Astrocyte of the spinal cord (primary cell): ENCODE measurements at places on chromosomes 1 and 21.
A peak's percentile ranks its signal among the peaks of the same experiment; 100 is the strongest.

DNA sequence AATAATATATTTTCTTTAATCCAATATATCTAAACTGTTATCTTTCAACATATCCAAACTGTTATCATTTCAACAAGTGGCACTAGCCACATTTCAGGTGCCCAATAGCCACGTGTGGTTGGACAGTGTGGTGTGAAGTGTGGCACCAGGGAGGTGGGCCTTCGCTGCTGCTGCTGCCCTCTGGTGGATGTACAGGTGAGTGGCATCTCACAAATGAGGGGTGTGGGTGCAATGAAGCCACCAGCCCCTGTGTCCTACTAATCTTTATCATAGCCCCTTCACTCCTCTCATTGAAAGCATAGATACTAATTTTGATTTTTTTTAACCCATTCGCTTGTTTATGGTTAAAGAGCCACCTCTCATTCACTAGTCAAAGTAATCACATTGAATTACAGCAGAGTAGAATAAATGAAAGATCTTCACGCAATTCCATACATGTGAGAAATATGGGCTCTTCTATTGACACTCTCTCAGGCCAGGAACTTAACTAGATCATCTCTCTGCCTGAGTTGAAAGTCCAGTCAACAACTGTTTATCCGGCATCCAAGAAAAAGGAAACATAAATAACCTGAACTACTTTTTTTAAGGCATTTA is 499.2 kb downstream of the OMA1 start:
- no peak for DNase-seq

GRCh38 chr1:114015075-114015474 is 35.8 kb downstream of the OLFML3 start:
- peak; percentile 41 for DNase-seq

DNA sequence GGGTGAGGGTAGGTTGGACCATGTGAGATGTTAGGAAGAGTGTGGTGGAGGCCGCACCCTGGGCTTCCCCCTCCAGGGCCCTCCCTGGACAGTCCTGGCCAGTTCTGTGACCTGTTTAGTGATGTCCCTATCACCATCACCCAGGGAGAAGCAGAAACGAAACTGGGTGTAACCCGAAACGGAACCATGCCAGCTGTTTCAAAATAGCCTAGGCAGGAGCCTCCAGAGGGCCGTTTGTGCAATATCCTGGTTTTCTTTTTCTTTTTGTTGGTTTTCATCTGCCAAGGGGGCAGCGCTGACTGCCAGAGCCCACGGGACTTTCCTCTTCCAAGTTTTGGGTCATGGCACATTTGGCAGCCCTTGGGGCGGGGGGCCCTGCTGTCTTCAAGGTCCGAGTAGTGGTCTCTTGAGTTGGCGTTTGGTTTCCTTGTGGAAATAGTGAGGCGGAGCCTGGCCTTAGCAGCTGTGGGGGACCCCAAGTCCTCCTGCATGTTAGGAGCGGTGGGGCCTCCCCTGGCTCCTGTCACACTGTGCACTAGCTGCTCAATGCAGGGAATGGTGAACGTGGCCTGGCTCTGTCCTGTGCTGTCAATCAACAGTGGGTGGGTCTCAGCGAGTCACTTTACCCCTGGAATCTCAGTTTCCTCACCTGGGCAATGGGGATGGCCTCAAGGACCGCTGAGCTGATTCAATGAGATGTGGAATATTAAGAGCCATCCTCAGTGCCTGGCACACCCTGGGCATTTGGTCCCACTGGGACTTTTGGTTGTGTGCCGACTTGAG is 90.7 kb downstream of the ARHGEF10L start:
- no peak for DNase-seq

GRCh38 chr1:6465461-6466005 is 440 bp downstream of the TNFRSF25 start:
- no peak for DNase-seq

DNA sequence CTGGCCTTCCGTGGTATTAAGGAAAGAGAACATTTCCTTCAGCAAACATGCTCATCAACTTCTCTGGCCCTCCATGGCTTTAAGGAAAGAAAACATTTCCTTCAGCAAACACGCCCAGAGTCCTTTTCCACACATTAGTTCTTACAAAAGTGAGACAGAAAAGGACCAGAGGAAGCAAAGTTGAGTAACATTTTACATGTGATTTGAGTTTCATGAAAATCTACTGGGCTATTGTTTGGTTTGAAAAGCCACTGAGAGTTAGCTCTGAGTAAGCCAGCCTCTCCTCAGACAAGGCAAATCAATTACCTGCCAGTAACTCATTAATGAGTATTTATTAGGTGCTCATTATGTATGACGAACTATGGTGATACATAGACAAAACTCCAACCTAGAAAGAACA is 78.0 kb downstream of the NID1 start:
- no peak for DNase-seq

GRCh38 chr1:227401562-227402342 is 83.5 kb upstream of the CDC42BPA start:
- no peak for DNase-seq

- DNase-seq: no peak
Observed at GRCh38 chr1:39148942-39149341, 55.6 kb upstream of the MACF1 start.

DNA sequence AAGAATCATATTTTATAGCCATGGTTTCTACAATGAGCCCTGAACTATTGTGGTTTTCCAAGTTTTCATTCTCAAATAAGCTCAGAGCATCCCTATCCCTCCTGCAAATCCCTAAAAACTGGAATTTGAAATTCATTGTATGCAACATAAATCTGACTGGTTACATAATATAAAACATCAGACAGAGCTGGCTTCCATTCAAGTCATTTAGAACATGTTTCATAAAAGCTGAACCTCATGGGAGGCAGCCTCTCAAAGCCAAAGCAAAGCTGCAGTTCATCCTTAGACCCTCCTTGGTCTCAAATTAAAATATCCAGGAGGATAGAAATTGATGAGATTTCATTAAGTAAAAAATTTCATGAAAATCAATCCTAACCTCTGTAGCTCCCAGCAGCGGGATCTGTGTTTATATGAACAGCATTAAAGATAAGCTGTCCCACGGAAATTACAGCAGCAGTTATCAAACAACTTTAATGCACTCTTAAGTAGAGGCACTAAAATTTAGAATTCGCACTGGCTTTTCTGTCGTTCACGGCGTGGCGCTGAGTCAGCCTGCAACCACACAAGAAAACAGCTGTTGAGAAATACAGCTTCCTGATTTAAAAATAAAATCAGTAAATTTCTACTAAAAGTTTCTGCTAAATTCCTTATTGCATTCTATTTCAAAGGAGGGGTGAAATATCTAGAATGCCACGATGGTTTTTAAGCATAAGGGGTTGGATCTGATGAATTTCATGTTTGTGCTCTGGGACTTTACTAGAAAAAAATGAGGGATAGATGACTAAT is 99.9 kb upstream of the TIAM1 start:
- no peak for DNase-seq

GRCh38 chr1:87335175-87335884 is 6.7 kb downstream of the LMO4 start:
- DNase-seq: peak; percentile 30

- no peak for DNase-seq
Observed at GRCh38 chr1:22729912-22730311, 19.3 kb downstream of the EPHB2 start.

GRCh38 chr1:84961316-84961715 is 35.6 kb downstream of the MCOLN2 start:
- DNase-seq: no peak

- no peak for DNase-seq
Observed at GRCh38 chr1:98333406-98333805, 328.1 kb upstream of the SNX7 start.

DNA sequence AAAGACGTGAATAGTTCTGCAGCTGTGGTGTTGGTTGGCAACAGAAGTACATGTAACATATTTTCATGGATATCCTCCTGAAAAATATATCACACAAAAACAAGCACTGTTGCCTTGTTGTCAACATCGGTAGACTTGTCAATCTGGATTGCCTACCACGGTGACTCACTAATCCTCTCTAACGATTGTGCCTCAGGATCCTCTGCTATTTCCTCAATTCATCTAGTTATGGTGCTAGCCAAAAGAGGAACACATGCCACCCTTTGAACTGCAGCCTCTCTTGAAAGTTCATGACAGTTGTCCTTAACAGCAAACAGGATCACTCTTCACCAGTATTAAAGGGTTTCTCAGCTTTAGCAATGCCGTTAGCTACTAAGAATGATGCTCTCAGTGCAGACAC is 25.7 kb downstream of the RASAL2 start:
- DNase-seq: no peak

DNA sequence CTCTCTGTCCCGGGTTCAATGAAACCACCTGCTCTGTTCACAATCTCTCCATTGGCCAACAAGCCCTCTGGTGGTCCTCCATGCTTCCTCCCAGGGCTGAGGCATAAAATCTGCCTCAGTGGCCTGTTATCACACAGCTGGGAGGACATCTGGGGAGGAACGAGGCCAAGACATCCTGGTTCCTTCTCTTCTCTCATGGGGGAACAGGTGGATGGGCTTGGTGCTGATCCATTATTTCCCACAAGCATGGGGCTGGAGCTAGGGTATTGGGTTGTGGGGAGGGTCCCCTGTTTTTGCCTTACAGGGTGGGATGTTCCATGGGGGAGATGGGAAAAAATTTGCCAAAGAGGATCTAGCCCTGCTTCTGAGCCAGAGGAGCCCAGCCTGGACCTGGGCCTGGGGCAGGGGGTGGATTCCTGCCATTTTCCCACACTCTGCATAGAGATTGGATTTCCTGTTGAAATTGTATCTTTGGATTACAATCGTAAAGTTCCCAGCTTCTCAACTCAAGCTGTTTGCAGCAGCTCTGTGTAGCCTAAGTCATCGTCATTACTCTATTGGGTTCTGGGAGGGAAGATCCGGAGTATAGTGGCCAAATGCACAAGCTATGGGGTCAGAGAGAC is 124.7 kb downstream of the NAV1 start:
- no peak for DNase-seq

DNA sequence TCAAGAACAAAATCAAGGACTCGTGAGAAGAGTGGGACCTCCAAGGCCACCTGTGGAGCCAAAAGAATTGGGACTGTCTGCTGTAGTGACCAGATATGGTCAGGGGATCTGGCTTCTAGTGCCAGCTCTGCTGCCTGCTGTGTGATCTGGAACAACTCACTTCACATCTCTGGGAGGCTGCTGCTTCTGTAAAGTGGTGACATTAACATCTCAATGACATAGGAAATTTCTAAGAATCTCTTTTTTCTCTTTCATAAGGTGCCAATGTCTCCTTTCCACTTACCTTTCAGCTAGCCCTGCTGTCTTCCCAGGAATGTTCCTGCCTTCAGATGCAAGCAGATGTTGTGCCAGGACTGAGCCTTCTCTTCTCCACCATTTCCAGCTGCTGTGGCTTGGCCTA is 5.0 kb upstream of the SRSF4 start:
- no peak for DNase-seq

DNA sequence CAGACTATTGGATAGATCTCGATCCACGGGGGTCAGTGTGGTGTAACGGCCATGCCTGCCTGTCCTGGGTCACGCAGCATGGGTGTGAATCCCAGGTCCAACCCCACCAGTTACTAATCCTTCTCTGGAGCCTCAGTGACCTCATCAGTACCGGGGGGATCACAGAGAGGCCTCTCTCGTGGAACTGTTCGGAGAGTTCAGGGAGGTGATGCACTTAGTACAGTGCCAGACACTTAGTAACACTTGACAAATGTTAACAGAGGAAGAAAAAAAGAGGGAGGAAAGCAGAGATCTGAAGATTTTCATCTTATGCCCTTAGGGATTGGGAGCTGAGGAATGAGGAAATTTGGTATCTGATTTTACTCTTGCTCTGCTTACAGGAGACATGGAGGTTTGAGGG is 2.9 kb downstream of the ABCA4 start:
- DNase-seq: no peak

GRCh38 chr21:38993561-38993960 is 187.8 kb downstream of the ETS2 start:
- DNase-seq: peak; percentile 86

DNA sequence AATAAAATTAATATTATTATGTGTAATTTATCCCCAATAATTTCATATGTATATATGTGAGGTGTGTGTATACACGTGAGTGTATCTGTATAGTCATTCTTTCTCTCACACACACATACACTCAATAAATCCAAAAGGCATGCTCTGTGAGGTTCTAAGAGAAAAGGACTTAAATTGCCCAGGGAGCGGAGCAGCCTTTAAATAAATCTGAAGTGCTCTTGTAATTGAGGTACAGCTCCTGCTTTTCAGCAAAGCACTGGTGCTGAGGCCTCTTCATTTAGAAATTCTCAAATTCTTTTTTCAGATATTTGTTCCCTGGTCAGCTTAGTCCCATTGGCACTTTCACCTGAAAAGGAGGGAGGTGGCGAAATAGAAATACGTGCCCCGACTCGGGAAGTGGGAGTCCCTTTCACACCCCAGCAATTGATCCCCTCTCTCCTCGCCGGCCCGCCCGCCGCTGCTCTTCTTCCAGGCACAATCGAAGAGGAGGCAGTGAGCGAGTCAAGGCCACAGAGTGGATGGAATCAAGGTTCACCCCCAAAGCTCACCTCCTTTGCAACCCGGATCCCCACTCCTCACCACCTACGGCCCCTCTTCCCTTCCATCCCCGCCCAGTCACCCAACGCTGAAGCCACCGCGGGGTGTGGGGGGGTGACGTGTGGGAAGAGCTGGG is 944 bp downstream of the PLPPR5 start:
- no peak for DNase-seq

GRCh38 chr1:66399888-66400529 is 133.9 kb upstream of the SGIP1 start:
- DNase-seq: no peak

DNA sequence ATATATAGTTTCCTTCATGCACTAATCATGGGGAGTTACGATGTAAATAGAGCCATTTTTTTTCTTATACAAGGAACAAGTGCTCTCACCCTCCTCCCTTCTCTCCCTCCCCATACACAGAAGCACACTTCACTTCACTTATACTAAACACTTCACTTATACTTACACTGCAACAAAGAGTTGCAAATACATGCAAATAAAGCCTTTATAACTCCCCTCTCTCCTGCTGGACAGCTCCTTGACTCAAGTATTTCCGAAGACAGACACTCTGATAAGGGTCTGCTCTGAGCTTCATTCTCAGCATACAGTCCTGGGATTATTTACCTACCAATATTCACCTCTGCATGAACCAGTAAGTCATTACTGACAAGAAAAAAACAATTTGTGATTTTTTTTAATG is 35.6 kb upstream of the ERG start:
- no peak for DNase-seq

DNA sequence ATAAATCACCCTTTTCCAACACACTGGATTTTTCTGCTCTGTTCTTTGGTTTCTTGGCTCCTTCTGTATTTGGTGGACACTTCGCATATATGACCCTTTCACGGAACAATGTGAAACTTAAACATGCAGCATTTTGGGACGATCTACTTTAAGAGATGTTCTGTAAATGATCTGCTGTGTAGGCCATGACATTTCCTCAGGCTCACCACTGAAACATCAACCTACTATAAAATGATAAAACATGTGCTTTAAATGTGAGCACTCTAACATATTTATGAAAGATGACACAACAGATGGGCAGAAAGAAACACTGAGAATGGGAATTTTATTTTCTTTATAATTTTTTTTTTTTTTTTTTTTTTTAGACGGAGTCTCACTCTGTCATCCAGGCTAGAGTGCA is 316.3 kb upstream of the GREM2 start:
- DNase-seq: no peak

- DNase-seq: no peak
Observed at GRCh38 chr1:12316331-12316730, 86.5 kb downstream of the VPS13D start.

GRCh38 chr1:71785000-71785399 is 497.3 kb downstream of the NEGR1 start:
- DNase-seq: no peak
